Skin of body (tissue), 3 donors: ENCODE measurements at places on chromosomes 5 and 9. TPM values are rescaled to one million over a fixed set of nuclear protein-coding genes. Genes with fewer than 3 reads are reported as not detected.

The KLF4 gene
- 75.1 TPM for total RNA-seq

The WDR31 gene
- total RNA-seq, result 2.3 TPM

The SH3RF2 gene
- 9.8 TPM for total RNA-seq

The HMCN2 gene
- total RNA-seq, result 20.7 TPM

The GRXCR2 gene
- total RNA-seq, result not detected

The C5orf46 gene
- 5.0 TPM for total RNA-seq

The BTNL9 gene
- 19.6 TPM for total RNA-seq

The ARL14EPL gene
- total RNA-seq, result not detected

The GPRIN1 gene
- 4.8 TPM for total RNA-seq

The ALDH1A1 gene
- total RNA-seq, result 19.2 TPM

The SLC36A2 gene
- 0.20 TPM for total RNA-seq

The VCAN gene
- total RNA-seq, result 396 TPM

The SHB gene
- 10.9 TPM for total RNA-seq

The PCDHGB4 gene
- 6.1 TPM for total RNA-seq

The PROB1 gene
- 1.7 TPM for total RNA-seq

The NUTM2G gene
- total RNA-seq, result not detected

The TICAM2 gene
- total RNA-seq, result 2.2 TPM

The CBY3 gene
- not detected for total RNA-seq

The PGM5 gene
- total RNA-seq, result 13.8 TPM

The ZNF483 gene
- 4.2 TPM for total RNA-seq

The PCDHB3 gene
- 2.7 TPM for total RNA-seq

The CER1 gene
- 0.30 TPM for total RNA-seq

The NOL6 gene
- 21.2 TPM for total RNA-seq

The UNC5A gene
- 0.30 TPM for total RNA-seq

The ITK gene
- total RNA-seq, result 1.3 TPM

The LHX2 gene
- total RNA-seq, result 27.6 TPM
